Stimulated activated CD8-positive, alpha-beta memory T cell treated with anti-CD3 and anti-CD28 coated beads, Interleukin-4, amount 100 ng/mL, for 4 hours (primary cell): ENCODE measurements at places on chromosomes 5 and 9.

- DNase-seq, result no peak
Measured at GRCh38 chr9:35338086-35338485, 151.8 kb upstream of the RUSC2 start.

DNA sequence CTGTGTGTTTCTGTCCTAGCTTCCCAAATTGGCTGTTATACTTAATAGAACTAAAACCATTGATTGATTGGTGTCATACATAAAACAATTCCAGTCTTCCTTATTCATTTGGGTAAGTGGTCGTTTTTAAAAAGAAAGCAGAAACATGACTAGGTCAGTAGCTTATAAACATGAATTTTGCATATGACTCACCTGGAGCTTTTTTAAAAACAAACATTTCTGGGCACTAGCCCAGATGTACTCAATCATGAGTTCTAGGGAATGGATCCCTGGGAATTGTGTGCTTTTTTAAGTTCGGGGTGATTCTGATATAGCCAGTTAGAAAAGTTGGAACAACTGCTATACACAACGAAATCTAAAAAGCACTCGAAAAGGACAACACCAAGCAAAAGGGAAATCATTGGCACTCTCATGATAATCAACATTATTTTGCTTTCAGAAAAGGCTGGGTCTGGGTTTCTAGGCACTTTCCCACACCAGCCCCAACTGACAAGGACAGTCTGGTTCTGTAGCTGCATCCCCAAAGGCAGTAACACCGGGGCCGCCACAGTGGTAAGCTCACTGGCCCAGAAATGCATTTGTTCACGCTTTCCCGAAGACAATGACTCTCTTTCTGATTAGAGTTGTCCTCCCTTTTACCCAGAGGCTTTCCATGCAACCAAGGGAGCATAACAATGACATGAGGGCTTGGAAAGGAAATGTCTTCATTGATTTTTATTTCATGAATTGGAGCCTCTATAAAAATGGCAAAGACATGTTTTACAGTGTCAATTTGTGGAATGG is 664.9 kb upstream of the WWC1 start:
- no peak for DNase-seq

GRCh38 chr5:17912794-17913193 is 278.5 kb downstream of the TAF11L14 start:
- DNase-seq, result no peak

- DNase-seq, result no peak
Measured at GRCh38 chr9:114484215-114484853, 20.9 kb downstream of the WHRN start.

GRCh38 chr5:133881576-133882388 is 86.6 kb downstream of the C5orf15 start:
- no peak for DNase-seq

DNA sequence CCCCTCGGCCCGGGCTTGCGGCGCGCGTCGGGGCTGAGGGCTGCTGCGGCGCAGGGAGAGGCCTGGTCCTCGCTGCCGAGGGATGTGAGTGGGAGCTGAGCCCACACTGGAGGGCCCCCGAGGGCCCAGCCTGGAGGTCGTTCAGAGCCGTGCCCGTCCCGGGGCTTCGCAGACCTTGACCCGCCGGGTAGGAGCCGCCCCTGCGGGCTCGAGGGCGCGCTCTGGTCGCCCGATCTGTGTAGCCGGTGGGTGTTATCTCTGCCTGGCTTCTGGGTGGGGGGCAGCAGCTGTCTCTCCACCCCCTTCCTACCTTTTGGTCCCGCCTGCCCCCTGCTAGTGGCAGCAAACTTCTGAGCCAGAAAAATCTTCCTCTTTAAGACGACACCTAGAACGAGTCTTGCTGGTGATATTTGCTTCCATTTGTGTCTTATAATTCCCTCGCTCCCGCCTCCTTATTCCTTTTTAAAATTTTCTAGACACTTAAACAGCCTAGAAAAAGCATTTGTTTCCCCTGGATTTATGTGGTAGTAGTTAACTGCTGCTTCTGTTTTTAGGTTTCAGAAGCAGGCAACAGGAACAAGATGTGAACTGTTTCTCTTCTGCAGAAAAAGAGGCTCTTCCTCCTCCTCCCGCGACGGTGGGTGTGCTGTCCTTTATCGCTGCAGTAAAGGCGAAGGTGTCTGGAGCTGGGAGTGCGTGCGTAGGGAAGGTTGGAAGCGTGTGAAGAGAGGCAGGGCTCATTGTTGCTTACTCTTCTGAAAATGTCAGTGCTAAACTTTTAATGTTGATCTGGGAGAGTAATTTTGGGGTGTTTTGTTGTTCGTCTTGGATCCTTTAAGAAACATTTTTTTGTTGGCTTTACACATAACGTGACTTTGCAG is 554 bp downstream of the JAK2 start:
- DNase-seq, result peak; percentile 14

DNA sequence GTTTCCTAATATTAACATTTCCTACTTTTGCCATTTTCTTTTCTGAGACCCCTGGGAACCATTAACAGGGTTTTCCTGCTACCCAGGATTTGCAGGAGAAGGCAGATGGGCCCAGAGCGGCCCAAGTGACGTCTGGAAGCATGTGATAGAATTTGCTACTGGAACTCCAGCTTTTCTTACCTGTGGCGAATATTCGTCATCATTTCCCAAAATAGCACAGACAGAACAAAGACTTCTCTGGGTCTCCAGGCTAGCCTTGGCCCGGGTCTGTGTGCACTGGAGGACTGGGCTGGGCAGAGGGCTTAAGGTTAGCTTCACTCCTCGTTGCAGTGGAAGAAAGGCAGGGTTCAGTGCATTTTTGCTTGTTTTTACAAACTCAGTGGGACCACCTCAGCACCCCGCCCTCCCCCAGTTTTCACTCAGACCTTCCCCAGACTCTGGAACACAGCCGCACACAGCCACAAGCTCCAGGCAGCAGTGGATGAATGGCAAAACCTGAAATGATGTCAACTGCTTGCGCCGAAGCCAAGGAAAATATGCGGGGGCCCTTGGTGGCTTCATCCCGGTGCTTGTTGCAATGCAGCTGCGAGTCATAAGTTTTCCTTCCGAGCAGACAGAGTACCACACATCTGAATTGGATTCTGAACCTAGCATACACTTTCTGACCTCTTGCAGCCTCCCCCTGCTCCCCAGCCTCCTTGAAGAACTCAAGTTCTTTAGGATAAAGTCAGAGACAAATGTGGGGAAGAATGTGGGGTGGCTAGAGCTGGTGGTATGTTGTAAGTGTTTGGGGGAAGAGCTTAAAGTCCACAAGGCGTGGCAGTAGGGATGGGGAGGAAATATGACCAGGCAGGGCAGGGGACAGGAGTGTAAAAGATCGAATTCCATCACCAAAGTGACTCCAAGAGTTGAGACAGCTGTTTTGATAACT is 586.0 kb downstream of the CCDC171 start:
- no peak for DNase-seq

DNA sequence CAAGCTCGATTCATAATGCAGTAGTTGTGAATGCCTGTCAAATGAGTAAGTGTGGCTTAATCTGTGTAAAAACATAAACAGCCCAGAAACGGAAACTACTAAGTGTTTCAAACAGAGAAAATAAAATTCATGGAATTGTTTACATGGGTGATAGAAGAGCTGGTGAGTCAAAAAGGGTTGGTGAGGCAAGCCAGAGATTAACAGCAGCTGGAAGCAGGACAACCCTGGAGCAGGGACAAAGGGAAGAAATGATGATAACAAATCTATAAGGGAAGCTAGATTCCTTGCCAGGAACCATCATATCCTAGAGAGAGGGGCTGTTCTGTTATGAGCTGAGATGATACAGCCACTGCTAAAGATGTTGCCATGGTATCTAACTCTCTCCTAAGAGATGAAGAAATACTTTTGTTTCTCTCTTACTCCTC is 18.0 kb upstream of the PRR16 start:
- no peak for DNase-seq

DNA sequence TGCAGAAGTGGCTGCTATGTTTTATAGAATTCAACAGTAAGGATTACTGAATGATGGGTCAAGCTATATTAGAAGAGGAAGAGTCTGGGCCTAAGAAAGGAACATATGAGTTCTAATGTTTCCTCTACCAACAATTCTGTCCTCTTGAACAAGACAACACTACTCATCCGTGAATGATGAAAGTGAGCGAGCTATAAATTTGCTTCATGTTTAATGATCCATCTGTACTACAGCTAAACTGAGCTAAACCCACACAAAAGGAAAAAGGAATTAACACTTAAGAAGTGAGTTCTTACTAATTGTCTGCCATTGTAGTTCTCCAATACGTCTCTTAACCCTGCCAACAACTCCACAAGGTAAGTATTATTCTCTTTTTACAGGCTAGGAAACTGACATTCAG is 204.4 kb downstream of the GLIS3 start:
- DNase-seq, result no peak

- DNase-seq, result no peak
Measured at GRCh38 chr9:70475211-70475610, 60.8 kb upstream of the KLF9 start.

GRCh38 chr5:124252747-124253146 is 493.7 kb downstream of the ZNF608 start:
- DNase-seq, result no peak

GRCh38 chr9:95907794-95908193 is 32.3 kb downstream of the ERCC6L2 start:
- no peak for DNase-seq

- DNase-seq, result no peak
Measured at GRCh38 chr5:82439750-82440445, 161.7 kb upstream of the RPS23 start.

DNA sequence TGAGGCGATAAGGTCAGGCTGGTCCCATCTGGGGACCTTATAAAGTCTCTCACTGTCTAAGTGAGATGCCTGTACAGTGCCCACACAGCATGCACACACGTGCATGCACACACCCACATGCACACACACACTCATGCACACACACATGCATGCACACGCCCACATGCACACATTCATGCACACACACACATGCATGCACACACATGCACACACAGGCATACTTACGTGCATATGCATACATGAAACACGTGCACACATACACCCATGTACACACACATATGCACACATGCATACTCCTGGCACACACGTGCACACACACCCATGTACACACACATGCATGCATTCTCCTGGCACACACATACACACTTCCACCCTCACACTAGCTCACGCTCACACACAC is 12.2 kb downstream of the COL23A1 start:
- no peak for DNase-seq

GRCh38 chr5:180803181-180804128 is 849 bp upstream of the MGAT1 start:
- DNase-seq, result peak; percentile 84

- DNase-seq, result no peak
Measured at GRCh38 chr5:10625700-10626472, 62.0 kb downstream of the ANKRD33B start.

DNA sequence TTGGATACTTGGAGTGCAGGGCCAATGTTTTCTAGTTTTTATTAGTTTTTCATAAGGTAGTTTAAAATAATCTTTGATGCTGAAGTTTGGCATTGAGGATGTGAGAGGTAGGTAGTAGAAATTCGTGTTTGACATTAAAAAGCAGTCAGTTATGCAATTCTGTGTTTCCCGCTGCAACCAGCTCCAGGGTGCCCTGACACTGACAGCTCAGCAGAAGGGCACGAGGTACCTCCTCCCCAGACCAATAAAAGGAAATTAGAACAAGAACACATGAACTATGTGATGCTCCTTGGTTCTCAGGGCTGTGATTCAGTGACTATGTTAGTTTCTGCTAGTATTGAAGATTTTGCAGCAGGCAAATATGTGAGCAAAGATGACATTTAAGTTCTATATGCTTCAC is 40.2 kb downstream of the NSUN2 start:
- DNase-seq, result no peak

DNA sequence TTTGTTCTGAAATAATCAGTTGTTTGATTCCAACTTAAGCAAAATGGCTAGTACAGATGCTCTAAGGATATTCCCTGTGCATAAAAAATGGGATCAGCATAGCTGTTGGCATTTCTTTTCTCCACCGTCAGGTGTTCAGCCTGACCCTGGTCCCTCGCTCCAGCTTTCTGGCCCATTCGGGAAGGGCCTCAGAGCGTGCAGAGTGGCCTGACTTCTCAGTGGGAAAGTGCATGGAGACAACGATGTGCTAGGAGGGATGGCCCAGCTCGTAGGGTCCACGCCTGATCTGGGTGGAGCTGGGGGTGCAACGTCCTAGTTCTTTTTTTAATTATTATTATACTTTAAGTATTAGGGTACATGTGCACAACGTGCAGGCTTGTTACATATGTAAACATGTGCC is 319.1 kb upstream of the IRX4 start:
- no peak for DNase-seq

GRCh38 chr5:96517295-96517694 is 84.2 kb upstream of the PCSK1 start:
- DNase-seq, result no peak

- DNase-seq, result no peak
Measured at GRCh38 chr5:96329886-96330529, 103.0 kb downstream of the PCSK1 start.

DNA sequence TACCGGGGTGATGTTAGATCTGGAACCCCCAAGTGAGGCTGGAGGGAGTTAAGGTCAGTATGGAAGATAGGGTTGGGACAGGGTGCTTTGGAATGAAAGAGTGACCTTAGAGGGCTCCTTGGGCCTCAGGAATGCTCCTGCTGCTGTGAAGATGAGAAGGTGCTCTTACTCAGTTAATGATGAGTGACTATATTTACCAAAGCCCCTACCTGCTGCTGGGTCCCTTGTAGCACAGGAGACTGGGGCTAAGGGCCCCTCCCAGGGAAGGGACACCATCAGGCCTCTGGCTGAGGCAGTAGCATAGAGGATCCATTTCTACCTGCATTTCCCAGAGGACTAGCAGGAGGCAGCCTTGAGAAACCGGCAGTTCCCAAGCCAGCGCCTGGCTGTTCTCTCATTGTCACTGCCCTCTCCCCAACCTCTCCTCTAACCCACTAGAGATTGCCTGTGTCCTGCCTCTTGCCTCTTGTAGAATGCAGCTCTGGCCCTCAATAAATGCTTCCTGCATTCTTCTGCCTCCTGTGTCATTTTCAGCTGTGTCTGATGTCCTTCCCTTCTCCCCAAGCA is 2.3 kb upstream of the MYOZ3 start:
- no peak for DNase-seq

DNA sequence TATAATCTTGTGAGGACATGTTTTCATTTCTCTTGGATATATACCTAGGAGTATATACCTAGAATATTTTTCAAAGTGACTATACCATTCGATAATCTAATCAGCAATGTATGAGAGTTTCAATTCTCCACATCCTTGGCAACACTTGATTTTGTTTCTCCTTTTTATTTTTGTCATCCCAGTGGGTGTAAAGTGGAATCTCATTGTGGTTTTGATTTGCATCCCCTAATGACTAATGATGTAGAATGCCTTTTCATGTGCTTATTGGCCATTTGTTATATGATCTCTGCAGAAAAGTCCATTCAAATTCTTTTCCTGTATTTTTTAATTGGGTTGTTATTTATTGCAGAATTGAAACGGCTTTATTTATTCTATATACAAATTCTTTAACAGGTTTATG is 15.2 kb downstream of the ZCCHC9 start:
- no peak for DNase-seq

DNA sequence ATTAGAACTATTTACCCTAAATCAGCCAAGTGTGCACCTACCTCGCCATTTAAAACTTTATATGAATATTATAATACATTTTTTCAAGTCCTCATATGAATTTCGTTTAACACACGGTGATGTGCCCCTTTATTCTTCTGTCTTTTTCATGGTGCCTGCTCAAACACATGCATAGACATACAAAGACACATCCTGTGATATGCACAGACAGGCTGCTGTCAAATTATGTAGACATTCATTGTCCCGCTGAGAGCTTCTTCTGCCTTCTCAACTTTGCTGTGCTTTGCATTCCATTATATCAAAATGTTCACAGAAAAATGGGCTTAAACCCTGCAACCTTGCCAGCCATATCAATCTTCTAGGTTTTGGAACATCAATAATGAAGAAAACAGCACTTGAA is 193.8 kb downstream of the NTRK2 start:
- DNase-seq, result no peak
